Naive thymus-derived CD4-positive, alpha-beta T cell (primary cell): ENCODE measurements at places on chromosomes 3 and 15. TPM values are rescaled to one million over a fixed set of nuclear protein-coding genes. Genes with fewer than 3 reads are reported as not detected.
A peak's percentile ranks its signal among the peaks of the same experiment; 100 is the strongest.

- DNase-seq, result no peak
These were observed 22.7 kb upstream of the ALCAM start for GRCh38 chr3:105343991-105344390.

The SNURF gene
- 49.6 TPM for polyA plus RNA-seq

DNA sequence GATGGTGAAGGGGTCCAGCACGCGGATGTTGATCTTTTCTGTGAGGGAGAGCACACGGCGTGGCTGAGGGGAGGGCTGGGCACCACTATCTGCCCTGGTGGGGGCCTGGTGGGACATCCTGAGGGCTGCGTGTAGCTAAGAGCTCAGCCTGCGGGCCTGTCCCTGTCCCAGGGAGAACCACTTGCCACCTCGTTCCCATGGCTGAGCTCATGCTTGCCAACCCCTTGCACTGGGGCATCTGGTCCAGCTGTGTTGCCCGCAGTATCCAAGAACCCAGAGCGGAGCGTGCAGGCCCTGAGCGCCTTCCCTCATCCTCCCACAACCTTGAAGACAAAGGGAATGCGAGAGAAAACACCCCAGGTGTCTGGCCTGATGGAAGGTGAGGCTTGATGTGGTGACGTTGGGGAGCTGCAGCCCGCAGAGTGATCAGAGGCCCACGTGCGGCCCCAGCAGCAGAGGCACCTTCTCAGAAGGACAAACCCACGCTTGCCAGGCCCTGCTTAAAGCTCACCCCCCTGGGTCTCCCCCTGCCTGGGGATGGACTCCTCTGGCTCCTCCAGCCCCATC, 28.9 kb downstream of the TKT start:
- no peak for DNase-seq

DNA sequence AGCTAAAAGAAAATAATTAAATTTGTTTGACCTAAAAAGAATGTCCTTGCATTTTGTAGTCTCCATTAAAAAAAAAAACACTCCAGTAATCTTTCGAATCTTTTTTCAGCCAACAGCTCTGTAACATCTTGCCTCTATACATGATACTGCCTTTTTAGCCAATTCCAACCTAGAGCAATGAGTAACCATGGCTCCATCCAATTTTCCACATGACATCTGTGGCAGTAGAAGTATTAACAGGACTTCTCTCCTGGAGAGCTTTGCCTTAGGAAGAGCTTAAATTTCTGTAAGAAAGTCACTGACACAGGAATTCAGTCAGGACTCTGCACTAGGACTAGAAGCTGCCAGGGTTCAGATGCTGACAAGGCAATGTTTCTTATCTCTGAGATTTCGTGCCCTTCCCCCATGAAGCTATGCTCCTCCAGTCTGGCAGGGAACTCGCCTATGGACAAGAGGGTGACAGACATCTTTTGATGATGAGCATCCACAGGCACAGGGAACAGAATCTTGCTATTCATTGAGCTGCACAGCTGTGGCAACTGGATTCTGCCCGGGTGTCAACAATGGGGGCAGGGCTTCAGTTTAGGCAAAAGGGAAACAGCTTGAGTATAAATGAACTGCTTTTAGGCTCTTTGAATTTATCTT, 81.8 kb downstream of the ALCAM start:
- no peak for DNase-seq

The TRIM42 gene
- not detected for polyA plus RNA-seq

GRCh38 chr15:61819386-61819785, 240.9 kb downstream of the VPS13C start:
- DNase-seq, result no peak

GRCh38 chr15:38460543-38460942, 6.6 kb downstream of the FAM98B start:
- DNase-seq, result no peak

DNA sequence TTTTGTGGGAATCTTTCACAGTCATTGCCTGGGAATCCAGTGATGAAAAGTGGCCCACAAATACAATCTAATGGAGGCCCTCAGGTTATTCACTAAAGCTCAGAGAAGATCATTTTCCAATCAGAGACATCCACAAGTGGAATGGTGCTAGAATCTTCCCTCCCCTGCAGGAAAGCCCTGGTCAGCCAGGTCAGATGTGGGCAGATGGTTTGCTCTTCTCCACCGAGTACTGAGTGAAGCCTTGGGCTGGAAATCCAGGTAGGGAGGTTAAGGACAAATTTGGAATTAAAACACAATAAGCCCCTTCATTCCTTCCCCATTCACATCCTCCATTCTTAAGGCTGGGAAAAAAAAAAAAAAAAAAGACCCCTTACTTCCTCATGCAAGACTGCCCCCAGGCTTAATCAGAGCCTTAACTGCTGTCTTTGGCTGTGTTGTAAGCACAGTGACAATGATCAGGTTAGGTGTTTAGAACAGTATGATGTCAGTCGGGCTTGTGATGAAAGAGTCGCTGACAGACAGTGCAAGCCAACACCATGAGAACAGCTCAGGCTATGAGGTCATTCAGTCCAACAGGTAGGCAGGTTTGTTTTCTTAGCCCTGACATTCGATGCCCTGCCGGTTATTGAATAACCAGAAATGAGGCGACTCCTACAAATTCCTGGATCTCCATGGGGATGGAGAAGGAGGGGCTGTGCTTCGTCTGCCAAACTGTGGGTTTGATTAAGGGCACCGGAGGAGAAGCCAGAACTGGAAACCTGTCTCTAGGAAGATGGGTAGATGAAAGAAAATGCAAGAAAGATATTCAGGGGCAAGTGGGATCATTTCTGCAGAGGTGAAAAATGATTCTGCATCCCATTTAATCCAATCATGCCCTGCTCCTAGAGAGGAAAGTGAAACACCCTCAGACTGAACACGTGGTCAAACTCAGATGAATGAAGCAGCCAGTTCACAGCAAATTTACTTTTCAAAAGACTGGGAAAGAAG, 23.5 kb upstream of the HES1 start:
- no peak for DNase-seq

The SLC35G2 gene
- polyA plus RNA-seq, result 0.10 TPM

GRCh38 chr3:160665784-160666526, 11.0 kb upstream of the ARL14 start:
- DNase-seq, result no peak

DNA sequence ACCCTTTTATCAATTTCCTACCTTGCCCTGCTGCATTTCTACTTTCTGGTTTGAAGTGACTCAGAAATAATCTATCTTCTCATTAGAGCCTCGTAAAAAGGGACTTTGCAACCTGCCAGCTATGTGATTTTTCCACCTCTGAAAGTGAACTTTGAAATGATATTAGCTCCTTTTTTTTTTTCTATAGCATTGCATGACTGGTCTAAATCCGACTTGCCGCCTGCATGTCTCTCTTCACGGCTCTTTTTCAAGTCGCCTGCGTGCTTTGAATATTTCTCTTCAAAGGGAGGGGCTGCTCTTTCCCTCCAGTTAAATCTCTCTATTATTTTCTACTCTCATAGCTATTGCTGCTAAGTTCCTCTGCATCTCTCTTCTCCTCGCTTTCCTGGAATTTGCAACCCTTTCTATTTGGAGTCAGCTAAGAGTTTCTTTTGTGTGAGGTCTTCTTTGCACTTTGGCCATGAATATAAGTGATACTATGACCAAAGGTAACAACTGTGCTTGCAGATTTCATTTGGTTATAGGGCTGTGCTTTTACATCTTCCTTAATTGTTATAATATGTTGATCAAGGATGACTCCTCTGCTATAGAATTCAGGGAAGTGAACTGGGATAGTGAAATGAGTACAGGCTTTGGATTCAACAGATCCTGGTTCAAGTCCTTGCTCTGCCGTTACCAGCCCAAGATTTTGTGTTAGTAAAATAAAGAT, 541.1 kb downstream of the AGBL1 start:
- DNase-seq, result no peak

DNA sequence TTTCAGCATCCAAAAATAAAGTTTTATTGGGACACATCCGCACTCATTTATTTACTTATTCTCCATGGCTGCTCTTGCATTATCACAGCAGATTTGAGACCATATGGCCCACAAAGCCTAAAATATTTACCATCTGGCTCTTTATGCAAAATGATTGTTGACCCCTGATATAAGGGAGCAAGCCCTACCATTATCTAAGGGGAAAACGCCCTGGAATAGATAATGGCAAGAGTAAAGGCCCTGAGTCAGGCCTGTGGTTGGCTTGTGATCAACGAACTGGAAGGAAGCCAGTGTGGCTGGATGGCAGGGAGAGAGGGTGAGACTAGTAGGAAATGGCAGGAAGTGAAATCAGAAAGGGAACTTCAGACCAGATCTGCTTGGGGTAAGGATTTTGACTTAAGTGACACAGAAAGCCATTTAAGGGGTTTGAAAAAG, 24.6 kb upstream of the DMXL2 start:
- no peak for DNase-seq

The LYZL4 gene
- not detected for polyA plus RNA-seq

DNA sequence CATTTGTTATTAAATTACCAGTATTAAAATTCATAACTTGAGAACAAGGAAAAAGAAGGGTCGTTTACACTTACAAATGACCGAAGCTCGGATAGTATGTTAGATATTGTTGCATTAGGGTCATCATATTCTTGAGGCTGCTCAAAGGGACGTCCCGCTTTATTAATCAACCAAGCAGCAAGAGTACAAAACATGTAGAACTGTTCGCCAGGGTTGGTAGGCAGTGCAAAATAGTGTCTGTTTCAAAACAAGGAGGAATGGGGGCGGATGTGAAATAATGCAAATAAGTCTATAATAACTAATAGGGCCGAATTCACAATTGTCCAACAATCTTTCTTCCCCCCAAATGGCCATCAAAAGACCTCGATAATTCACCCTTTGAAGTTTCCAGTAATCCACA, 2.9 kb downstream of the IFT57 start:
- DNase-seq, result no peak

DNA sequence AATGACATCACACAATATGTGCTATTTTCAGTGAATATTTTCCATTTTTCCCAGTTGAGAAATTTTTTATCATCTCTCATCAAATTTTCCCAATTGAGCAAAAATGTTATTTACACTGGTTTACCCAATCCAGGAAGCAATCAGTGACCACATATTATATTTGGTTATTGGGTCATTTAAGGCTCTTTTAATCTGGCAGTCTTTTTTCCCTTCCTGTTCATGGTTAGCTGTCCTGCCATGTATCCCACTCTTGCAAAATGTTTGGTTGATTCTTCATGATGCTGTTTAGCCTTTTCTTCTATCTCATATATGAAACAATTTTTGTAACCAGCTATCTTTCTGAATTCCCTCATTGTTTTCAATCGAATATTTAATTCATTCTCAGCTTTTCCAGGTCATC, 626.0 kb downstream of the RBMS3 start:
- no peak for DNase-seq

DNA sequence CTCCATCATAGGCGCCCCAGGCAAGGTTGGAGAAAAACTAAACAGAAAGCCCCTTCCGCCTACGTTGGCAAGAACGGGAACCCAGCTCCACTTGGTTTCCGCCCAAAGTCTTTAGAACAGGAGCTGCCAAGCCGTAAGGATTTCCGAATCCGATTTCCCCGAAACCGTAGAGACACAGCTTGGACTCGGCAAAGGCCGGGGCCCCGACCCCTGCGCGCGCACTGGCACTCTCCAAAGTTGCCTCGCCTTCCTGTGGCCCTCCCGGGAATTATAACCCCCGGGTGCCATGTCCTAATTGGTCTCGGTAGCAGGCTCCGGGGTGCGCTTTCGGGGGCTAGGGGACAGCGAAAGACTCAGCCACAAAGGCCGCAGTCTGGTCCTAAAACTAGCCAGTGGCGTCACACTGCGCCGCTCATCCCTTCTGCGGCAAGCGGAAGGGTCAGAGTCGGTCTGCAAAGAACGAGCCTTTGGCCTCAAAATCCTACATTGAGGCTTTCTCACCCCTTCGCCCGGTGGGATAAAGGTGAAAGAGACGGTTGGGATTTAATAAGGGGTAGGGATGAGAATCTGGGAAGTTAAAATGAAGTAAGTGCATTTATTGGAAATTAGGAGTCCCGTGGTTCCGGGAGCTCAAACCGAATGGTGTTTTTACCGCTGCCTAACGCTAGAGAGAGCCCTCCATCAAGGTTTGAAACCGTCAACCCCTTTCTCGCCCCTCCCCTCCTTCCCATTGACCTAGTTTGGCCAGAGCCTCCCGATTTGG, 6.8 kb downstream of the BCL6 start:
- peak; percentile 70 for DNase-seq

The CSTA gene
- polyA plus RNA-seq, result 0.30 TPM

- no peak for DNase-seq
These were observed 4.5 kb upstream of the LSAMP start for GRCh38 chr3:116449546-116450350.

The ZNF660 gene
- polyA plus RNA-seq, result 0.41 TPM
